Activated naive CD4-positive, alpha-beta T cell treated with anti-CD3 and anti-CD28 coated beads for 36 hours (primary cell): ENCODE measurements at places on chromosomes 6 and 20. TPM values are rescaled to one million over a fixed set of nuclear protein-coding genes. Genes with fewer than 3 reads are reported as not detected.
A peak's percentile ranks its signal among the peaks of the same experiment; 100 is the strongest.

DNA sequence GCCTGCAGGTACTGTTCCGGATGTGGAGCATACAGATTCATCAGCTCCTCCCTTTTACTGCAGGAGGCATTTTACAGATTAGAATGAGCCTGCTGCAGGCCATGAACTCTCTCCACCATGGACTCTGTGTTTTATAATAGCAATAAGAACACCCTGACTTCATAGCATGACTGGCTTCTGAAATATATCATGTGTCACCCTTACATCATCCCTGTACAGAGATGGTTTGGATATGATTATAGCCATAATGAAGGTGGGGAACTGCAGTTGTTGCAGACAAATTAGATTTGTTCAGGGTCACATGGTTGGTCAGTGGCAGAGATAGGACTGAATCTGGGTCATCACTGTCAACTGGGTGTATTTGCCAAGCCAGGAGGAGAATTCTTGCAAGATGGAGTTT lies 100.7 kb downstream of the FOXO3 start:
- no peak overlapping the region for H3K27ac ChIP-seq
- no peak for DNase-seq
- peaks cover 3% of the 10 kb centered on the region for H3K36me3 ChIP-seq
- H3K4me1 ChIP-seq: peaks cover 22% of the 10 kb centered on the region
- H3K4me3 ChIP-seq: no peak overlapping the region

DNA sequence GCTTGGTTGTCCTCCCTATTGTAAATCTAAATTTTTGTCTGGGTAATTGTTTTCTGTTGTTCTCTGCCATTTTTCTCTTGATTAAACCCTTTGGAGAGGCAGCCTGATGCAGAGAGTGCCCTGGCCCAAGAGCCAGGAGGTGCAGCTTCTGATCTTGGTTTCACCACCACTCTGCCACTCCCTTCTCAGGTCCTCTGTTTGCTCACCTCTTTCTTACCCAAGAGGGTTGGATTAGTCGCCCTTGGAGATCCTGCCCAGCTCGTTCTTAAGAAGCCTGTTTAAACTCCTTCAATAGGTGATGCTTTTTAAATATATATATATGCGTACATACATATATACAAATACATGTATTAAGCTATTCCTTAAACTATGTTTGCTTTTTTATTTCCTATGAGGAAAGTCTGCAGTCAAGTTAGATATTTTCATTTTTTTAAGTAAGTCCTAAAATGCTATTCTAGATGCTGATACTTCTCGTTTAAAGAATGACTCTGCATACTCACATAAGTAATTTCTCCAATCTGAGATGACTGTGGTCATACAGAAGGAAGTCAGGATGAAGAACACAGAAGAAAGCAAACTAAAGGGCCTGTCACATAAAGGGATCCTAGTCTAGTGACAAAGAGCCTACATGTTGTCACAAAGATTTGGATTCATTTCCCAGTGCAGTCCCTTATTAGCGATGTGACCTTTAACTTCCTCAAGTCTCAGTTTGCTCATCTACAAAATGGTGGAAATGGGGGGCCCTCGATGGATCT lies 19.9 kb downstream of the TPD52L1 start:
- H3K4me1 ChIP-seq: no peaks in the 10 kb centered on the region
- peaks cover 25% of the 10 kb centered on the region for H3K27me3 ChIP-seq
- H3K27ac ChIP-seq: no peak overlapping the region
- H3K4me3 ChIP-seq: no peak overlapping the region
- no peaks in the 10 kb centered on the region for H3K36me3 ChIP-seq

Gene MOCS1
- 1.2 TPM for total RNA-seq

DNA sequence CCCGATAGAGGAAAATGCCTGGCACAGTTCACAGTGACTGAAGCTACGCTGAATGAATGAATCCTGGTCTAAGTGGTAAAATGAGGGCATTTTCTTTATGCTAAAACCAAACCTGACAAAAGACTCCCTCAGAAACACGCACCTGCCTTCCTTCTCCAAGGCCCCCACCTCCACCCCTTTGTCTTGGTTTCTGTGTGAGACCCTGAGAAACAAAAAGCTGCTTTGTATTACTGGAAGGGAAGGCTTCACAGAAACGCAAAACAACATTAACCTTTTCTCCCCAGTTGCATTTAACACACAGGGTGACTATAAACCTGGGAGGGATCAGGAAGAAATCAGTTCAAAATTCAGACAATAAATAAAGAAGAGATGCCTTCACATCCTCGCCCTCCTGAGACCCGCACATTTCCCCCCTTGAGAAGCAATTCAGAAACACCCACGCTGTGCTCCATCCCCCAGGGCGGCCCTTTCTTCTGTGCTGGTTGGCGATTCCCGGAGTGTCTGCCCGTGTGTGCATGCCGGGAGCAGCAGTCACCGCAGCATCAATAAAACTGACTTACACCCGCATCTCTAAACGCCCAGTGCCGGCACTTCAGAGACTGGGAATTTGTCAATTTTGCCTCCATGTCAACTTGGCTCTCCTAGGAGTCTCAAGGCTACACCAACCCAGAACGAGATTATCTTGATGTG lies 67.2 kb upstream of the TRAF3IP2 start:
- H3K27ac ChIP-seq: peak overlapping the region; percentile 23
- no peaks in the 10 kb centered on the region for H3K27me3 ChIP-seq
- H3K4me1 ChIP-seq: peaks cover 15% of the 10 kb centered on the region
- DNase-seq: no peak
- no peak overlapping the region for H3K4me3 ChIP-seq

Gene ZNF391
- total RNA-seq: 3.3 TPM

DNA sequence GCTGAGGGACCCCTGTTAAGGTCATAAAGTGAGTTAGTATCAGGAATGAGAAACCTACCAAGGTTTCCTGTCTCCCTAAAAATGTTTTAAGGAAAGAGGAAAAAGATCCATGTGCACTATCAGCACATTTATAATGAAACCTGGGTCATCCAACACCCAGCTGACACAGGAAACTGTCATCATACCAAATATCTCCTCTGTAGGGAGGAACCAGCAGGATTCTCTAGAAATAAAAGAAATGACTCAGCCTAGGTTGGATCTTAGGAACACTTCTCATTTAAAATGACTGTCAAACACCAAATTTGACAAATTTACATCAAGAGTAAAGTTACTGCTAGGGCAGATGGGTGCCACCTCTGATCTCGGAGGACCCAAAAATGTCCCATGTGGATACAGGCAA lies 21.7 kb downstream of the GFOD1 start:
- no peak for DNase-seq
- H3K27ac ChIP-seq: no peak overlapping the region
- peaks cover 5% of the 10 kb centered on the region for H3K36me3 ChIP-seq
- no peaks in the 10 kb centered on the region for H3K27me3 ChIP-seq
- no peak overlapping the region for H3K4me3 ChIP-seq
- H3K4me1 ChIP-seq: peaks cover 47% of the 10 kb centered on the region

DNA sequence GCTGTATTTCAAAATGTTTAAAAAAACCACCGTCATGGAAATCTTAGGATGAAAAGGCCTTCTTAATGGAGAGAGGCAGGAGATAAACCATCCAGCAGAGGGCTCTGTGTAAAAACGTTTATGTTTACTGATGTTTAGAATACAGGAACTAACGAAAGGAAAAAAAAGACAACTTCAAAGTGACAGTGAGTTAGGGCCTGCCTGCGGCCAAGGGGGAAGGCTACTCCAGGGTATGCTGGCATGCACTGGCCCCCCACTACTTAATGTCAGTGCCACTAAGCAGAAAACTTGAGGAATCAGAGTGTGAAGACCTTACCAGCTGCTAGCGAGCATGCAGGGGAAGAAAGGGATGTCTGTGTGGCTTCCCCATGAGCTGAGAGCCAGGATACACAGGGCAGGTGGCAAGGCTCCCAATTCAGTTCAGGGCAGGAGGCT lies 47.7 kb downstream of the AKAP7 start:
- peak overlapping the region; percentile 5 for H3K4me3 ChIP-seq
- no peaks in the 10 kb centered on the region for H3K27me3 ChIP-seq
- DNase-seq: peak; percentile 35
- H3K27ac ChIP-seq: no peak overlapping the region
- peaks cover 8% of the 10 kb centered on the region for H3K4me1 ChIP-seq

Gene GPLD1
- 0.52 TPM for total RNA-seq

DNA sequence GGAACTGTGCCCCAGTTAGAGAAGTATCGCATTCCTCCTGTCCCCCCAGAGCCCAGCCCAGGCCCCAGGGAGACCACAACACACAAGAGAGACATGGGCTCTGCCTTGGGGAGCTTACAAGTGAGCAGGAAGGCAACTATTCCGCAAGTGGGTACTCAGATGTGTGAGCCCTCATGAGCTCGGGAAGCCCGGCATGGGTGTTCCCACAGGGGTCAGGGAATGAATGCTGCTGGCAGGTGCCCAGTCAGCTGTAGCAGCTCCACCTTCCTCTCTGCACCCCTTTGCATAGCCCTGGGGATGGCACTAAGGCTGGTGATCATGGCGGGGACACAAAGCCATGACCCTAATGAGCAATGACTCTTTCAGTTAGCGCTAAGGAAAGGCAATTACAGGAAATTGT lies 194.1 kb downstream of the SYNDIG1 start:
- H3K4me3 ChIP-seq: no peak overlapping the region
- H3K4me1 ChIP-seq: no peaks in the 10 kb centered on the region
- no peak for DNase-seq
- no peak overlapping the region for H3K27ac ChIP-seq
- no peaks in the 10 kb centered on the region for H3K36me3 ChIP-seq

Gene FKBP5
- total RNA-seq: 208 TPM

GRCh38 chr6:3308106-3308505 lies 49.4 kb downstream of the PSMG4 start:
- H3K27me3 ChIP-seq: no peaks in the 10 kb centered on the region
- no peak for DNase-seq
- no peak overlapping the region for H3K4me3 ChIP-seq
- no peaks in the 10 kb centered on the region for H3K4me1 ChIP-seq
- H3K36me3 ChIP-seq: peaks cover 3% of the 10 kb centered on the region

DNA sequence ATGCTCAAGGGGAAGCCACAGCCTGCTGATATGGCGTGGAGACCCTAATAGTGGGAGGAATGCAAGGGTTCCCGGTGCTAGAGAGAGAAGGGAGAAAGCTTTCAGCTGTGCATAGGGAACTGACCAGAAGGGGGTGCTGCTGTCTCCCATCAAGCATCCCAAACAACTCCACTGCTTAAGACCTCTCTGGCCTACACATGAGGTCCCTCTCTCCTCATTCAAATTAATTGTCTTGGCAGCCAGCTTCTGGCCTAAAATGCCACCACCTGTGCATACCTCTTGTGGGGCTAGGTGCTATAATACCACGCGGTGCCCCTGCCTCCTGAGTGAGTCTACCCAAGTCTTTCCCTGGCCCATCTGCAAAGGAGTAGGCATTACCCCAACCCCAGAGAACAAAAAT lies 14.5 kb downstream of the ADISSP start:
- H3K4me3 ChIP-seq: no peak overlapping the region
- H3K27ac ChIP-seq: no peak overlapping the region

DNA sequence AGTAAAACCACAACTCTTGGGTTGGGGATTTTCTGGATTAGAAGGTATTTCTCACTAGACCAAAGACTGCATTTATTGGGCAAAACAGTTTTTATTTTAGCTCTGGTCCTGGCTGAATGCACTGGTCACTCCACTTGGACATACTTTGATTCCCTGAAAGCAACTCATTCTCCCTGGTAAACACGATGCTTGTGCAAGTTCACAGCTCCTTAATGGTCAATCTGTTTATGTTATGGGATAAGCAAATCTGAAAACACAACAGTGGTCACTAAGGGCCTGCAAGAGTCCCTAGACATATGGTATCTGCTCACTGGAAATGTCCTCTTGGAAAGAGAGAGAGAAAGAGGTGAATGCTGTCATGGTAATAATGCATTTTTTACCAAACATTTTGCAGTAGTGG lies 559.8 kb downstream of the CDH26 start:
- no peak for DNase-seq
- no peak overlapping the region for H3K27ac ChIP-seq
- H3K36me3 ChIP-seq: no peaks in the 10 kb centered on the region
- no peaks in the 10 kb centered on the region for H3K4me1 ChIP-seq
- H3K27me3 ChIP-seq: peaks cover 19% of the 10 kb centered on the region

Gene MEI4
- total RNA-seq: not detected

- H3K27me3 ChIP-seq: no peaks in the 10 kb centered on the region
- no peak for DNase-seq
- no peak overlapping the region for H3K4me3 ChIP-seq
- H3K36me3 ChIP-seq: no peaks in the 10 kb centered on the region
- H3K27ac ChIP-seq: no peak overlapping the region
These were observed 63.4 kb upstream of the ELOVL5 start for GRCh38 chr6:53412021-53412715.

Gene KIF3B
- 27.6 TPM for total RNA-seq

- no peak overlapping the region for H3K4me3 ChIP-seq
- no peak for DNase-seq
- no peaks in the 10 kb centered on the region for H3K36me3 ChIP-seq
- H3K4me1 ChIP-seq: no peaks in the 10 kb centered on the region
These were observed 202.7 kb downstream of the ARHGAP18 start for GRCh38 chr6:129507059-129507807.

- no peak overlapping the region for H3K4me3 ChIP-seq
- H3K27ac ChIP-seq: no peak overlapping the region
- no peaks in the 10 kb centered on the region for H3K4me1 ChIP-seq
- H3K27me3 ChIP-seq: no peaks in the 10 kb centered on the region
- DNase-seq: no peak
These were observed 290.2 kb downstream of the BTBD3 start for GRCh38 chr20:12207875-12208274.

DNA sequence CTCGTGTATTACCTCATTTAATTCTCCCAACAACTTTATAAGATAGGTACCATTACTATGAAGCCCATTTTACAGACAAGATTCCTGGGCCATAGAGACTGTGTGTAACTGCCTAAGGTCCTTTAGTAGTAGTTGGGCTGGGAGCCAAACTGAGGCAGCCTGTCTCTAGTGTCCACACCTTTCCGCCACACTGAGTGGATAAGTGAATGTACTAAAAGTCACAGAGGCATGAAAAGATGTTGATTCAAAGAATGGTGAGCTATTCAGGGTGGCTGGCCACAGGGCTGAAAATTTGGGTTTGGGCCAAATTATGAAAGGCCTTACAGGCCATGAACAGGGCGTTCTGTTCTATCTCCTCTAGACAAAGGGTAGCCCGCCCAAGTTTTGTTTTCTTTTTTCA lies 11.0 kb downstream of the CD24 start:
- H3K27ac ChIP-seq: no peak overlapping the region
- H3K36me3 ChIP-seq: no peaks in the 10 kb centered on the region

DNA sequence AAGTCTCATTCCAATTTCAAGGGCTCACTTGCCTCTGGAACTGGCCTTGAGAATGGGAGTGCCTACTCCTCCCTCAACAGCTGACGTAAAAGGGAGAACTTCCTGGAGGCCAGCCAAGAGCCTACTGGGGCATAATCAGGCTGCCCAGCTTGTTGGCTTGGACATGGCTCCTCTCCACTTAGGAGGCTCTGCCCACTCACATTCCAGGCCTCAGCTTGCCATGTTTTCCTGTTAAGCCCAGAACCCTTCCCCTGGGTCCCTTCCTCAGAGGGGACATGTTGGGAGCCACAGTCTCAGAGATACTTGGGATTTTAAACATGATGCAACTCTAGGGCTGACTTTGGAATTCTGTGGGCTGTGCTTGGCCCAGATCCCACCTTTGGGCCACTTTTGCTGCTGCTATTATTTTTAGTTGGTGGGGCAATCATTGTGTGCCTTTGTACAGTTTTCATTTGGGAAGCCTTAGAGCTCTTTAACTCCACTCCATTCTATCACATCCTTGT lies 31.5 kb upstream of the ADTRP start:
- peaks cover 24% of the 10 kb centered on the region for H3K4me1 ChIP-seq
- H3K4me3 ChIP-seq: no peak overlapping the region
- no peak overlapping the region for H3K27ac ChIP-seq

- H3K36me3 ChIP-seq: no peaks in the 10 kb centered on the region
- no peaks in the 10 kb centered on the region for H3K4me1 ChIP-seq
- H3K27me3 ChIP-seq: peaks cover 18% of the 10 kb centered on the region
- H3K27ac ChIP-seq: no peak overlapping the region
- DNase-seq: no peak
These were observed 14.5 kb upstream of the RGS17 start for GRCh38 chr6:153145591-153145990.

Gene FNDC1
- not detected for total RNA-seq

Gene STX11
- total RNA-seq: 17.2 TPM
